ENCODE measurements at places on chromosomes 7 and 10.

DNA sequence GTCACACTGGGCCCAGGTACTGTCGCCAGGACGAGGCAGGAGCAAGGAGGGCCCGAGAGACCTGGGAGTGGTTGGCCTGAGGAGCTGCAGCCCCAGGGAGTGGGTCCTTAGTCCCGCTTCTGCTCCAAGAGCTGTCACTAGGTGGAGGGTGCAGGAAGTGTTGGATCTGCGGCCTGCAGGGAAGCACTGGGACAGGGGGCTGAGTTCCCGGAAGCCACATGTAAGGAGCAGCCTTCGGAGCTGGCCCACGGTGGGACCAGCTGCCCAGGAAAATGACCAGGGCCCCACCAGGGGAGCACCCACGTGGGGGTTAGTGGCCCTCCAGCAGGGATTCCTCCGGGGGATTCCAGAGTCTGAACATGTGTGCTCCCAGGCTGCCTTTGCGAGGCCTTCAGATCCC lies 9.2 kb upstream of the AQP1 start:
- DNase-seq, result no peak

DNA sequence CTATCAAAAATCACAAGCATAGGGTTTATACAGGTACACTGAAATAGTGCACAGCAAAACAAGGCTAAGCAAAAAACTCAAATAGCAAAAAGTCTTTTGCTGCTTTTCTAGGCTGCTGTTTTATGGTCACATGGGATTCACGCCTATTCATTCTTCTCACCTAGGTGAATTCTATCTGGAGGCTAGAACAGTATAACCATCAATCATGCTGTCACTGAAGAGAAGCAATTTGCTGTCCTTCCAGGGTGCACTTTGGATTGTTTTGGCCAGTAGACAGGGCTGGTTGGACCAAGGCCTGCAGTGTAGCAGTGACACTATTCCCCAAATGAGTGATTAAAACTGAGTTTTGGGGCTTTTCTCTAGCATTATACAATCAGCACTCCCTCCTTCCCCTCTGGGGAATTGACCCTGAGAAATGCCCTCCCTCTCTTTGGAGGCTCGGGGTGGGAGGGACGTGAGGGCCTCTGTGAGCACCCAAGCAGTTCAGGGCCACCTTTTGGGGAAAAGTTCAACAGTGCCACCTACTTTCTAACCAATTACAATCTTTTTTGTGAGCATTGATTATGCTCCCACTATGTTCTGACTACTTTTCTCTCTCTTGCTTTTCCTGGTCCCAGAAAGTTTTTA lies 16.2 kb upstream of the SND1 start:
- no peak for DNase-seq

DNA sequence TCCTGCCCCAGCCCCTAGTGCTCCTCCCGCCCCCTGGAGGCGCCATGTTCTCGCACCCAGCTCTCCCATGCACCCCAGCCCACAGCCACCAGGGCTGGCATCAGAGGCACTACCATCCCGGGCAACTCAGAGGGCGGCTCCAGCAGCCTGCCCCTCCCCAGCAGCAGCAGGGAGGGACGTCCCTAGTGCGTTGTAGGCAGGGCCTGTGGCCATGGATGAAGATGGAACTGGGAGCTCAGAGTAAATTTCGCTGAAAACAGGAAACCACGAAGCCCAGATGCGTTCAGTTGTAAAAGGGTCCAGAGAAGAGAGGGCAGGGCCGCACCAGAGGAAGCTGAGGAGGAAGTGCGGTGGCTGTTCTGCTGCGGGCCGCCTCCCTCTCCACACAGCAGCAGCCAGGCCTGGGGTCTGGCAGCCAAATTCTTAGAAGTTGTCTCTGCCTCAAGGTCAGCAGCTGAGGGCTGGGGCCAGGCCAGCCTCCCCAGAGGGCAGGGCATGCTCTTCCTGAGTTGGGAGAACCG lies 24.6 kb downstream of the VSIR start:
- no peak for DNase-seq

- DNase-seq, result no peak
Observed at GRCh38 chr7:36635091-36635490, 89.2 kb downstream of the AOAH start.

DNA sequence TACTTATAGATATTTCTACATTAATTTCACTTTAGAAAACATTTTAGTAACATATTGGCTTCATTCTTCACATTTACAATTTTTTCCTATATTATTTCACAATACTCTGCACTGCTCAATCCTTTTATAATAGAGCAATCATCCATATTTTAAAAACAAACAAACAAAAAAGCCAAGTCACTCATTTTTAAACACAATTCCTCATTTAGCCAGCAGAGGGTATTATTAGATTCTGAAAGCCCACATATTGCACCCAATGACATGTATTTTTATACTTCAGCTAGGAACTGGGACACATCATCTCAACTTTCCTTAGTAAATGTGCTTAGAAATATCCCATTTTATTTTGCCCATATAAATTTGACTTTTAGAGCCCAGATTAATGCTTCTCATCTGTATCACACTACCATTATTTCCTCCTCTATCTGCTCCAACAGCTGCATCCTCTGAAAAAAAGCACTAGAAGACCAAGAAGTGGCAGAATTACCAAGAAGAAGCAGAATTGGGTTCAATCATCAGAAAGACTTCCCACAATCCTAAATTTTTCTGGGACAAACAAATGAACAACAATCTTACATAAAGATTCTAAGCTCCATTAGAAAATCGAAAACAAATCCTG lies 29.5 kb downstream of the CTNNA3 start:
- DNase-seq, result no peak

GRCh38 chr10:118594392-118595063 lies 920 bp downstream of the PRLHR start:
- no peak for DNase-seq

DNA sequence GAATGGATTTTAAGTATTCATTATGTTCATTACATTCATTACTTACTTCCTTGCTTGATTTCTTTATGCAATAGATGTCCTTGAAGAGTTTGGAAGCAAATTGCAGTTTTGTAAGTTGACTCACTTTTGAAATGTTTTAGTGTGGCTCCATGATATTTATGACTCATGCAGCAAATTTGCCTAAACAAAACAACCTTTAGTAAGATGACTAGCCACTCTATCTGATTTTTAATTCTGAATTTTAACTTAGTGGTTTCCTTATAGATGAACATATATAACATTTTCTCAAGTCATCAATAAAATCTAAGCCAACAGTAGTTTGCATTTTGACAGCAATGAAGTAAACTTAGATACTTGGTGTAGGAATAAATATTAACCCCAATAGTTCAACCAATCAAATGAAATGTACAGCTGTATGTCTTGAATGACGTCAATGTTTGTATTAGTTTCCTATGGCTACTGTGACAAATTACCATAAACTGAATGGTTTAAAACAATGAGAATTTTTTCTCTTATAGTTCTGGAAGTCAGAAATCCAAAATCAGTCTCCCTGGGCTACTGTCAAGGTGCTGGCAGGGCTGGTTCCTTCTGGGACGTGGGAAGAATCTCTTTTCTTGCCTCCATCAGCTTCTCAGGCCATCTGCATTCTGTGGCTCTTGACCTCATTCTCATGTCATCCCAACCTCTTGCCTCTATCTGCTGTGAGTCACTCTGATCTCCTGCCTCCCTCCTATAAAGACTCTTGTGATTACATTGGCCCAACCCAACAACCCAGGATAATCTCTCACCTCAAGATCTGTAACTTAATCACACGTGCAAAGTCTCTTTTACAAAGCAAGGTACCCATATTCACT lies 73.4 kb downstream of the AHR start:
- peak; percentile 86 for DNase-seq

GRCh38 chr10:93462881-93463280 lies 19.3 kb downstream of the MYOF start:
- DNase-seq, result no peak

GRCh38 chr7:141511316-141511675 lies 39.9 kb upstream of the AGK start:
- no peak for DNase-seq

DNA sequence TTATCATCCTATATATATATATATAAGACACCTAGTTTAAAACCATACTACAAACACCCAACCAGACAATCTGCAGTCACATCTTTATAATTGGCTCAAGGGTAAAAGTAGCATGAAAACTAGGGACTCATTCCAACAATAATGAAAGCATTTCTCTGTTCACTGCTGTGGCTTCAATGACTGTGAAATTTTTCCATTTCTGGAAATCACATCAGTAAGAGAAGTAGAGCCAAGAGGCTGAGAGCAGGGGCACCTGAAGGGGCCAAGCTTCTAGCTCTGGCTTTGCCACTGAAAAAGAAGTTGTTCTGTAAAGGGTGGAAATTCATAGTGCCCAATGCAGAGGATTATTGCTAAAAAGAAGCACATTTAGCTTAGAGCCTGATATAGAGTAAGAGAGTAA lies 158.6 kb upstream of the GLI3 start:
- no peak for DNase-seq

GRCh38 chr10:110305767-110306451 lies 1.2 kb upstream of the SMNDC1 start:
- DNase-seq, result peak; percentile 64
